ENCODE measurements at places on chromosomes 7 and 10. TPM values are rescaled to one million over a fixed set of nuclear protein-coding genes. Genes with fewer than 3 reads are reported as not detected.
A peak's percentile ranks its signal among the peaks of the same experiment; 100 is the strongest.

GRCh38 chr10:30823651-30824050 is 194.1 kb upstream of the LYZL2 start:
- H3K4me1 ChIP-seq = peaks cover 26% of the 10 kb centered on the region
- no peaks in the 10 kb centered on the region for H3K27me3 ChIP-seq
- DNase-seq = no peak
- H3K27ac ChIP-seq = no peak overlapping the region
- H3K36me3 ChIP-seq = no peaks in the 10 kb centered on the region
- H3K4me3 ChIP-seq = no peak overlapping the region

DNA sequence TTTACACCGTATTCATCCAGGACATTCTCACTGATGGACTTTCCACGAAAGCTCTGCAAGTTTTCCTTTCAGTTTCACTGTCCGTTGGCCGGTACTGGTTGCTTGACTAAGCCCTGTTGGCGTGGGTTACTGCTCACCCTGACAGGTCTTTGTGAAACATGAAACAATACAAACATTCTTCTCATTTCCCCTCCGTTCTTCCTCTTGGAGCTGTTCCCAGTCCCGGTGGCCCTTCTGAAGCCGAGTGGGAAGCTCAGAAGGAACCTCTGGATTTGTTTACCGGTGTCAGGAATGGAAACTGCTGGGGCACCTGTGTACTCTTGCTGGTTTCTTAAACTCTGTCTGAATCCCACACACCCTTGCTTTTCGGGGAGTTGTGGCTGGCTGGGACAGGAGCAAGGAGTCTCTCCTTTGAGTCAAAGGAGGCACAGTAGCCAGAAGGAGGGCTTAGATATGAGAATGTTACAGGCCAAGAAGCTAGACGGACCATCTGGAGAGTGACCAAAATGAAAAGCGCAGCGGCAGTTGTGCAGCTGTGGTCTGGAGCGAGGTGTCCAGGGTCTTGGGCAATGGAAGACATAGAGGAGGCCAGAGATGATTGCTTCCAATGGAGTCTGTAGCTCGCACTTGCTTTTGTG is 45.7 kb downstream of the LYZL2 start:
- peaks cover 14% of the 10 kb centered on the region for H3K27me3 ChIP-seq
- H3K27ac ChIP-seq = peak overlapping the region; percentile 84
- DNase-seq = no peak
- H3K4me1 ChIP-seq = peaks cover 18% of the 10 kb centered on the region

The LRRC61 gene
- total RNA-seq = not detected

- H3K36me3 ChIP-seq = peaks cover 39% of the 10 kb centered on the region
- no peaks in the 10 kb centered on the region for H3K27me3 ChIP-seq
- H3K4me3 ChIP-seq = no peak overlapping the region
- no peak overlapping the region for H3K27ac ChIP-seq
- no peak for DNase-seq
- no peaks in the 10 kb centered on the region for H3K4me1 ChIP-seq
These were observed 22.3 kb downstream of the PDGFA start for GRCh38 chr7:497346-497745.

DNA sequence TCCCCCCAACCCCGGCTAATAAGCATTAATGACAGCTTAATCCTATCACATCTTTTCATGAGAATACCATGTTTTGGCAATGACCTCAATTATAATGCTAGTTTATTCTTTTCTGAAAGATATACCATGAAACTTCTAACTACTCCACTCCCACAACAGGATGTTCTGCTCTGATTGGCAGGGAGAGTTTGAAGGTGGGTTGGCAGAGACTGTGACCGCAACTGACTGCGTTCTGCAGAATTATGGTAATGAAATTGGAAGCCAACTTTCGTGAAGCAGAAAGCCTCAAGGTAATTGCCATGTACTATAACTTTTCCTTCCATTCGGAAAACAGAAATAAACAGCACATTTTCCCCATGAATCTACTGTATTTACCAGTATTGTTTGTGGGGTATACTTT is 288.2 kb upstream of the SEMA3D start:
- H3K36me3 ChIP-seq = no peaks in the 10 kb centered on the region
- H3K27me3 ChIP-seq = no peaks in the 10 kb centered on the region
- H3K27ac ChIP-seq = no peak overlapping the region
- peaks cover 37% of the 10 kb centered on the region for H3K4me1 ChIP-seq
- DNase-seq = no peak

DNA sequence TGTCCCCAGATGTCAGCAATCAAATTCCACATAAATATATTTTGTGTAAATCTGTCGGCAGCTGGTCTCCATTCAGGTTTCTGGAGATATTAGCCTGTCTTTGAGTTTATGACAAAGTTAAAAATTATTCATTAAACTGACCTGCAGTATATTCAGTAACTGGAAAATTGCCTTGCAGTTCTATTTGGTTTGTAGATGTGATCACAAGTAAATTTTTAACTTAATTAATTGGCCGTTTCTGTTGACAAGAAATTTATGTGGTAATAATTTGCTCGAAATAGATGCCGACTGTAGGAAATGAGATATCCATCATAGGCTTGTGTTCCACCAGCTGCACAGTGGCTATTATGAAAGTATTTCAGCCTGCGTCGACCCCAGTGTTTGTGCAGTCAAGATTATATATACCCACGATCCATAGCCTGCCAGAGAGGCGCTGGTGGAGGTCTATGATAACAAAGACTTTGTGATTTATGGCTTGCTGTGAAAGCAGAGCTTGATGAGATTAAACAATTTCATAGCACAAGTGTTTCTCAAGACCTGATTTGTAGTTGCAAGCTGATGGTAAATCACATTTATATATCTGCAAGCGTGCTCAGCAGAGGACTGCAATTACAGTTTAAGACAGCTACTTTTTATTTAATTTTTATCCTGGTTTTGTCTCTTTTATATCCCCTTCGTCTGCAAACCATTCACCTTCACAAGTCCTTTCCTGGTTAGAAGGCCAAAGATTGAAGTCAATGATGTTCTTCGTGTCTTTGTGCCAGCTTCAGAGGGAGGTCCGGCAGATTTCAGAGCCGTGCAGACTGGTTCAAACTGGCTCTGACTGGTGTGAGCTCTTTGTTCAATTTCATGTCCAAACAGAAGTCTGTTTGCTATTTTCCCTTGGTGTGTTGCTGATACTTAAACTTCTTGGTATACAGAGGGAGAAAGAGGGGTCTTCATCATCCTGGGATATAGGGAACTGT is 850.9 kb downstream of the LRMDA start:
- peaks cover 4% of the 10 kb centered on the region for H3K4me1 ChIP-seq
- no peak for DNase-seq
- no peaks in the 10 kb centered on the region for H3K27me3 ChIP-seq
- no peak overlapping the region for H3K27ac ChIP-seq
- peaks cover 3% of the 10 kb centered on the region for H3K36me3 ChIP-seq
- no peak overlapping the region for H3K4me3 ChIP-seq

DNA sequence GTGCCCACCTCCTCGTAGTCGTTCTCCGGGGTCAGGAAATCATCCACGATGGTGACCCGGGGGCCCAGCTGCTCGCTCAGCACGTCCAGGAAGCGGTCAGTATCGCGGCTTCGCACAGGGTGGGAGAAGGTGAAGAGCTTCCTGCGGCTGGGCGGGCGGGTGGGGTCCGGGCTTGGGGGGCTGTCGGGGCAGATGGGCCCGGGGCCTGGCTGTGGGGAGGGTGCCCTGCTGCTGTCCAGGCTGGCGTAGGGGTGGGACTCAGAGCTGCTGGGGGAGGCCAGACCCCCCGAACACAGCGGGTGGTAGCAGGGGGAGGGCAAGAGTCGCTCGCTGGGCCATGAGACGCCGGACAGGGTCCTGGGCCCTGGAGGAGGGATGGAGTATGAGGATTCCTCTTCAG is 42.3 kb downstream of the GRID2IP start:
- no peaks in the 10 kb centered on the region for H3K36me3 ChIP-seq
- H3K4me3 ChIP-seq = no peak overlapping the region
- H3K27ac ChIP-seq = no peak overlapping the region
- no peak for DNase-seq
- H3K4me1 ChIP-seq = no peaks in the 10 kb centered on the region
- peaks cover 12% of the 10 kb centered on the region for H3K27me3 ChIP-seq

The VWA2 gene
- not detected for total RNA-seq

DNA sequence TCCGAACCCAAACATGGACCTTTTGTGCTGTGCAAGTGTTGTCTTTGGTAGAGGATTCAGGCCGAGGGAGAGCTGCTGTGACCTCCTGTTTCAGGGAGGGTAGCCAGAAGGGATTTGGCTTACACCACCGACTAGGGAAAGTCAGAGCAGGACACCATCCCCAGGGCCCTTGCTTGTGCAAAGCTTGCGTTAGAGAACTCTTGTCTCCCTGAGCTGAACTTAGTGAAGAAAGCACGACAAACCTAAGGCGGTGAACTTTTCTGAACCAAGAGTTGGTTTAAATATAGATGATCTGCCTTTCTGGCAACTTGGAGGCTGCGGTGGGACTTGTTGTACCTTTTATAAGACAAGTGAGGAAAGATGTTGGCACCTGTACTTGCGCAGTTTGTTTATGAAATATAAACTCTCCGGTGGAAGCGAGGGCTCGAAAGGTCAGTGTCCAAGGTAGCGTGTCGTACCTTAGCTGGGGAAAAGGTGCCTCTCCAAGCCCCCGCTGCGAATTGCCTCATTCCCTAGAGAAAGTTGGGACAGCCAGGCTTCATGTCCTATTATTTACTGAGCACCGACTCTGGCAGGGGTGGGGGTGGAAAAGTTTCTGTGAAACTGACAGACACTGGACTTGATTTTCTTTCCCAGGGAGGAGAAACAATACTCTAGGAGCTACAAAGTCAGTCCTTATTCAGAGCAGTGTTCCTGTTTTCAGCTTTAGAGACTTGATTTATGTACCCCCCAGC is 31.6 kb downstream of the WBP1L start:
- DNase-seq = no peak
- H3K27me3 ChIP-seq = no peaks in the 10 kb centered on the region
- peak overlapping the region; percentile 76 for H3K4me3 ChIP-seq
- peak overlapping the region; percentile 94 for H3K27ac ChIP-seq

The ANXA8 gene
- total RNA-seq = not detected

GRCh38 chr7:152937282-152937681 is 177.7 kb downstream of the ACTR3B start:
- no peaks in the 10 kb centered on the region for H3K36me3 ChIP-seq

DNA sequence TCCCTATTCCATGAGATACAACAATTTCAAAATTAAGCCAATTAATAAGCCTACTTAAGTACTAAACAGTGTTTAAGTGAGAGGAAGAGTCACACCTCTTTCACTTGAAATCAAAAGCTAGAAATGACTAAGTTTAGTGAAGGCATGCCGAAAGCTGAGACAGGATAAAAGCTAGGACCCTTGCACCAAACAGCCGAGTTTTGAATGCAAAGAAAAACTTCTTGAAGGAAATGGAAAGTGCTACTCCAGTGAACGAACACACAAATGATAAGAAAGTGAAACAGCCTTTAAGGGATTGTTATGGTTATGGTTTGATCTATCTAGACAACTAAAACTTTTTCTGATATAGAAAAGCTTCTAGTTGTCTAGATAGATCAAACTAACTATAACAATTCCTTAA is 135.4 kb upstream of the KMT2E start:
- no peak overlapping the region for H3K27ac ChIP-seq
- H3K4me3 ChIP-seq = no peak overlapping the region
- DNase-seq = no peak
- no peaks in the 10 kb centered on the region for H3K36me3 ChIP-seq
- H3K4me1 ChIP-seq = peaks cover 3% of the 10 kb centered on the region

DNA sequence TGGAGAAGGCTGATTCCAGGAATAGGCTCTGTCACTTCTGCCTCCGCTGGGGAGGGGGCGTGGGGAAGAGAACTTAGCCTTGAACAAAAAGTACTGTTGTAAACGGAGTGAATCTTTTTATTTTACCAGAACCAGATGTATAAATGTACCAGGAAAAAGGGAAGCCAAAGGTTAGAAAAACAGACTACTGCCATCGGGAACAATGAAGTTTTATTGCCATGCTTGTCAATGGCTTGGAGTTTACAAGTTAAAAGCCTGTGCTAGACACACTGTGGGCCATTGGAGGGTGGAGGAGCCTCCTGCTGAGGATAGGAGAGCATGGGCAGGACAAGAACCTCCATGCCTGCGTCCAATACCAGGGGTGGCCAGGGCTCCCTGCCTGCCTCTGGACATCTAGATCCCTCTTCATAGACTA is 161.7 kb upstream of the LYZL2 start:
- peaks cover 19% of the 10 kb centered on the region for H3K4me1 ChIP-seq
- no peaks in the 10 kb centered on the region for H3K27me3 ChIP-seq
- H3K27ac ChIP-seq = peak overlapping the region; percentile 68
- no peak for DNase-seq
- H3K36me3 ChIP-seq = no peaks in the 10 kb centered on the region

GRCh38 chr7:77697535-77697831 is 1.2 kb downstream of the RSBN1L start:
- peak overlapping the region; percentile 90 for H3K27ac ChIP-seq
- peaks cover 7% of the 10 kb centered on the region for H3K36me3 ChIP-seq
- no peaks in the 10 kb centered on the region for H3K27me3 ChIP-seq
- H3K4me1 ChIP-seq = peaks cover 53% of the 10 kb centered on the region
- no peak for DNase-seq

- peaks cover 40% of the 10 kb centered on the region for H3K4me1 ChIP-seq
- no peak overlapping the region for H3K4me3 ChIP-seq
- H3K27me3 ChIP-seq = peaks cover 5% of the 10 kb centered on the region
These were observed 53.8 kb upstream of the SEC61G start for GRCh38 chr7:54812756-54813322.

DNA sequence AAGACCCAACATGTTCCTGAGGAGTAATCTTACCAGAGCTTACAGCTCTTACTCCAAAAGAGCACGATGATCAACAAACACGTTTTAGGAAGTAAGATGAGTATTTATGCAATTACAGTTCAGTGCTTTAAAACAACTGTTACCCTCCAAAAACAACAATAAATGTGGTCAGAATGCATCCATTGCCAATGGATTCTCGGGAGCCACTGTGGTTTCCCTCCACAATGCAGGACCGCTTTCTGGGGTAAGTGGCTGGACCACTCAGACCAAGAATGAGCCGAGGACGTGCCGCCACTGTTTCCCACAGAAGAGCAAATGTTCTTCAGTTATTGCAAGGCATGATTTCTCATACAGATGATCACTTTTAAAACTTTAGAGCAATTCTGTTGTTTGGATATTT is 232.3 kb upstream of the MKLN1 start:
- H3K27me3 ChIP-seq = no peaks in the 10 kb centered on the region
- peaks cover 19% of the 10 kb centered on the region for H3K4me1 ChIP-seq
- no peak for DNase-seq
- peaks cover 15% of the 10 kb centered on the region for H3K36me3 ChIP-seq
- no peak overlapping the region for H3K27ac ChIP-seq

The TUBB8 gene
- not detected for total RNA-seq

DNA sequence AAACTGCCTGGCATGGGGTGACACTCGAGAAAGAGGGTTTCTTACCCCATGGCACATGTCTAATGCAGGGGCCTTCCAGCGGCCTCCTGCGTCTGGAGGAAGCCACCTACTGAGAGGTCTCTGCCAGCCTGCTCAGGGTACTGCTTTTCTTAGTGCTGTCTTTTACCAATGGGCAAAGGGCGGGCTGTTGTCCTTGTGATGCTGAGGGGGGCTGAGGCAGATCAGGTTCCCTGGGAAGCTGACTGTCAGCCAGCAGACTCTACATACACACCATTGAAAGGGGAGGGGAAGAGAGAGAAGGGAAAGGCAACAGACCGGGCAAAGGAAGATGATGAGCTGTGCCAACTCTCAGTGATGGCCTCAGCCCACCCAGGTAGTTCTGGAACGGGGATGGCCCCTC is 48.7 kb downstream of the COL13A1 start:
- H3K27me3 ChIP-seq = no peaks in the 10 kb centered on the region
- H3K4me1 ChIP-seq = peaks cover 52% of the 10 kb centered on the region
- H3K36me3 ChIP-seq = no peaks in the 10 kb centered on the region
- no peak overlapping the region for H3K27ac ChIP-seq

- H3K4me1 ChIP-seq = peaks cover 60% of the 10 kb centered on the region
- H3K36me3 ChIP-seq = no peaks in the 10 kb centered on the region
- H3K27me3 ChIP-seq = no peaks in the 10 kb centered on the region
- H3K4me3 ChIP-seq = peak within 1 kb of the TSS; percentile 81
- DNase-seq = no peak
These were observed at the start of gene FLNC for GRCh38 chr7:128830231-128831177. TSS of gene FLNC (plus strand) at chr7:128830406. CDS start at chr7:128830638, 232 bp downstream.

All from osteocyte (in vitro differentiated cells).